ENCODE measurements at places on chromosomes 1 and 21. TPM values are rescaled to one million over a fixed set of nuclear protein-coding genes. Genes with fewer than 3 reads are reported as not detected.

- H3K27me3 ChIP-seq = no peaks in the 10 kb centered on the region
- DNase-seq = no peak
- no peaks in the 10 kb centered on the region for H3K4me1 ChIP-seq
- no peak overlapping the region for H3K4me3 ChIP-seq
- H3K36me3 ChIP-seq = no peaks in the 10 kb centered on the region
These were observed 39.8 kb upstream of the ZBTB18 start for GRCh38 chr1:244011271-244011670.

GRCh38 chr21:35506352-35506751, 457.2 kb upstream of the RUNX1 start:
- no peak overlapping the region for H3K4me3 ChIP-seq
- no peaks in the 10 kb centered on the region for H3K4me1 ChIP-seq
- no peaks in the 10 kb centered on the region for H3K27me3 ChIP-seq

GRCh38 chr1:53398091-53398490, 61.1 kb upstream of the DMRTB1 start:
- H3K27ac ChIP-seq = no peak overlapping the region
- no peak for DNase-seq

GRCh38 chr1:94675373-94675772, 133.8 kb upstream of the F3 start:
- peaks cover 8% of the 10 kb centered on the region for H3K4me1 ChIP-seq
- H3K27ac ChIP-seq = no peak overlapping the region
- DNase-seq = no peak
- no peaks in the 10 kb centered on the region for H3K36me3 ChIP-seq

DNA sequence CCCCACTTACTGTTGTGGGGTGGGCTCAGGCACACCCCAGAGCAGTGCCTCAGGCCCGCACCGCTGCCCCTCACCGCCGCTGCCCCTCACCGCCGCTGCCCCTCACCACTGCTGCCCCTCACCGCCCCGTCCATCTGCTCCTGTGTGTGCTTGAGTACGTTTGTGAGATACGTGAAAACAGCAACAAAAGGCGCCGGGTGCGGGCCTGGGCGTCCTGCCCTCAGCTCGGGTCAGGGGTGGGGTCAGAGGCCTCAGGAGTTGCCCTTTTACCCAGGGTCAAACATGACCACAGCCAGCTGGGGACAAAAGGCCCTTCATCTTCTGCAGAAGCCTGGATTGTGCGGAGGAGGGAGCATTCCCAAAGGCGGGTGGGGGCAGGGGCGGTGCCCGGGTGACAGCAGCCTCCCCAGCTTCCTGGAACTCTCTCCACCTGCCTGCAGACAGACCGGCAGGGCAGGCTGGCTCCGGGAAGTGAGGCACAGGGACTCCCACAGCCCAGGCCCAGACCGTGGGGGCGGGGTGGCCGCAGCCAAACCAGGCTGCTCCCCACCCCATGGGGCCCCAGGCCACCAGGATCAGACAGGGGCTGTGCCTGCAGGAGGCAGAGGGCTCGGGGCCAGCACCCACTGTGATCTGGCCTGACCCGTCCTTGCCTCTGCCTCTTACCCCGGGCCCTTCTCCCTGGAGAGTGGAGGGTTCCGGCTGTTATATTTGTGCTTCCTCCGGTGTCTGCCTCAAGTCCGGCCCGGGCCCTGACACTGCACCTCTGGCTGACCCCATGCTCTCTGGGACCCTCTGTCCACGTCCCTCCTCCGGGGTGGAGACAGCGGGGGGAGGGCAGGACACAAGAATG, 2.3 kb upstream of the VWA1 start:
- peak overlapping the region; percentile 73 for H3K27ac ChIP-seq
- H3K4me3 ChIP-seq = peak overlapping the region; percentile 3
- H3K27me3 ChIP-seq = peaks cover 7% of the 10 kb centered on the region

GRCh38 chr1:160414881-160415280, 14.5 kb downstream of the VANGL2 start:
- H3K4me3 ChIP-seq = no peak overlapping the region
- H3K4me1 ChIP-seq = no peaks in the 10 kb centered on the region
- no peaks in the 10 kb centered on the region for H3K27me3 ChIP-seq
- no peaks in the 10 kb centered on the region for H3K36me3 ChIP-seq
- no peak for DNase-seq
- no peak overlapping the region for H3K27ac ChIP-seq

DNA sequence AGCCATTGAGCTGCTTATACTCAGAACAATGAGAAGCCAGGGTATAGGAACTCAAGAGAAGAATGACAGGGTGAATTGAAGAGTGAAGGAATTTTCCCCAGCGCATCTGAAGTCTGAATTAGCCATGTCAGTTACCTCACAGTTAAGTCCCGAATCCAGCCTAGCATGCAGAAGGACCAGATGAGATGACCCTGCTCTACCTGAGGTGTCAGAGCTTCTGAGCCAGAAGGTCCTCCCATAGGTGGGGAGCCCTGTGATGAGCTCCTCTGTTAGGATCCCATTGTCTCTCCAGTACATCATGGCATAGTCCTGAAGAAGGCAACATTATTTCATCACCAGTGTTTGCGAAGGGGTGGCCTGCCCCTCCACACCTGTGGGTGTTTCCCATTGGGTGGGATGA, 68.2 kb downstream of the OVGP1 start:
- no peaks in the 10 kb centered on the region for H3K36me3 ChIP-seq
- H3K4me1 ChIP-seq = no peaks in the 10 kb centered on the region
- no peak for DNase-seq
- no peaks in the 10 kb centered on the region for H3K27me3 ChIP-seq
- no peak overlapping the region for H3K4me3 ChIP-seq
- H3K27ac ChIP-seq = no peak overlapping the region

- no peak for DNase-seq
- no peak overlapping the region for H3K27ac ChIP-seq
- no peaks in the 10 kb centered on the region for H3K4me1 ChIP-seq
- H3K4me3 ChIP-seq = no peak overlapping the region
- H3K27me3 ChIP-seq = no peaks in the 10 kb centered on the region
These were observed 72.7 kb downstream of the HUNK start for GRCh38 chr21:31945546-31945945.

The LCK gene
- total RNA-seq = not detected

The LCE1C gene
- not detected for total RNA-seq

The SLAMF6 gene
- total RNA-seq = 0.35 TPM
